ENCODE measurements at places on chromosomes 6 and 20.
A peak's percentile ranks its signal among the peaks of the same experiment; 100 is the strongest.

GRCh38 chr20:14444106-14444505 lies 106.7 kb upstream of the FLRT3 start:
- no peak for DNase-seq

GRCh38 chr6:118761645-118762044 lies 110.3 kb upstream of the CEP85L start:
- DNase-seq: no peak

DNA sequence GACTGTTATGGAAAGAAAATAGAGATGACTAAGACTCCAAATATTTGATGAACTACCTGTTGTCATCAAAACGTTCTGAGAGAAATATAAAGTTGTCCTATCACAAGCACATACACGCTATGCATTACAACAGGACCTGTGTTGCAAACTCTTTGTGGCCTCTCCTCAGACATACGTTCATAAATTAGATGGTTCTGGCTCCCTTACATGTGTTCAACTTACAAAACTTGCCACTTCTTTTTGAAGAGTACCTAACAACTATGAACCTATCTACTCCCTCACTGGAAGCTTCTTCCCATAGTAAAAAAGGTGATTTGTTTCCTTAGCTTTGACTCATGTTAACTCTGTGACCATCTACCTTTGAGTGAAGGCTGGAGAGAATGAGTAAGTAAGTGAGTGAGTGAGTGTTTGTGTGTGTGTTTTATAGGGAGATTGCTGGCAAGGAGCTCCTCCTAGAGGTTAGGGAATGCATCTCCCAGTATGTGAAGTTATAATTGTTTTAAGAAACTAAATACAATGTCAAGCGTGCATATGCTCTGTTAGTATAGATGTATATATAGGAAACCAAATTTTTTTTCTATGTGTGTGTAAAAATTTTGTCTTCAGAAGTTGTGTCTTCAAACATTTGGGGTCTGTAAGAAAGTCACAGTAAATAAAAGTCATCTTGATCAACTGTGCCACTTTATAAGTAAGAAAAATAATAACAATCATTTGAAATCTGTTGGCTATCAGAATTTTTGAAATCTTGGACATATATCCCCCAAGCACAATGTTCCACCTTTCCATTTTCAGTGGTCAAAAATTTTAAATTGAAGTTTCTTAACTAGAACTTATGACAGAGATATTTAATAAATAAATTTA lies 1211.1 kb upstream of the GJE1 start:
- DNase-seq: peak; percentile 61

DNA sequence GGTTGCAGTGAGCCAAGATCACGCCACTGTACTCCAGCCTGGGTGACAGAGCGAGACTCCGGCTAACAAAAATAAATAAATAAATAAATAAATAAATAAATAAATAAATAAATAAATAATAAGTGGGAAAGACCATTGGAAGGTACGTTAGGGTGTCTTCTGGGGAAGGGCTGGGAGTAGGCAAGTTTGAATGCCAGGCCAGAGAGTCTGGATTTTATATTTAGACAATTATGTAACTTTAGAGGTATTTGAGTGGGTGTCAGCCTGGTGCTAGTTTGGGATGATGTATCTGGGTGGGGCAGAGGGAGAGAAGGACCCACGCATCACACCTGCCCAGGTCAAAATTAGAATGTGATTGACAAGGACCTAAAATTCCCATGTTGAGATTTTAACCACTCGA lies 108.5 kb upstream of the PRND start:
- DNase-seq: no peak

DNA sequence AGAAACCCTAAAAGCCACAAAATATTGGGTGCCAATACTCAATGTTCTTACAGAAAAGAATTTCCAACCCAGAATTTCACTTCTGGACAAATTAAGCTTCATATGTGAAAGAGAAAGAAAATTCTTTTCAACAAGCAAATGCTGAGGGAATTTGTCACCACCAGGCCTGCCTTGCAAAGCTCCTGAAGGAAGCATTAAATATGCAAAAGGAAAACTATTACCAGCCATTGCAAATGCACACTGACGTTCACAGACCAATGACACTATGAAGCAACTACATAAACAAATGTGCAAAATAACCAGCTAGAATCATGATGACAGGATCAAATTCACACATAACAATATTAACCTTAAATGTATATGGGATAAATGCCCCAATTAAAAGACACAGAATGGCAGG lies 187.9 kb upstream of the BTBD3 start:
- no peak for DNase-seq

DNA sequence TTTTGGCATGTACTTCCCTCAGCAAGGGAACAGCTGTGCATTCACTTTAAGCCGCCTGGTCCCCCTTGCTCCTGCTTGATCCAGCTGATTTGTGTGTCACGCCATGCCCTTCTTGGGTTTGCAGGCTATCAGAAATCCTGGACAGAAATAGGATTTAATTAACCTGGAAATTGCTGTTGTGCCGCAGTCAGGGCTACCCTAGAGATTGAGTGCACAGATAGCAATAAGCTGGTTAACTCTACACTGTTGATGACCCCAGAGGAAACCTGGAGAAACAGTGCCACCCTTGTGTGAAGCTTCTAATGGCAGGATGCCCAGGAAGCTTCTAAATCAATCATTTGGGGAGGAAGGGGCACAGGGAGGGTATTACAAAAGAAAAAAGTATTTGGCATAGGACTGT lies 199.0 kb downstream of the JARID2 start:
- DNase-seq: peak; percentile 8

- DNase-seq: peak; percentile 53
These were observed 29.3 kb upstream of the TRIM27 start for GRCh38 chr6:28953039-28953584.

DNA sequence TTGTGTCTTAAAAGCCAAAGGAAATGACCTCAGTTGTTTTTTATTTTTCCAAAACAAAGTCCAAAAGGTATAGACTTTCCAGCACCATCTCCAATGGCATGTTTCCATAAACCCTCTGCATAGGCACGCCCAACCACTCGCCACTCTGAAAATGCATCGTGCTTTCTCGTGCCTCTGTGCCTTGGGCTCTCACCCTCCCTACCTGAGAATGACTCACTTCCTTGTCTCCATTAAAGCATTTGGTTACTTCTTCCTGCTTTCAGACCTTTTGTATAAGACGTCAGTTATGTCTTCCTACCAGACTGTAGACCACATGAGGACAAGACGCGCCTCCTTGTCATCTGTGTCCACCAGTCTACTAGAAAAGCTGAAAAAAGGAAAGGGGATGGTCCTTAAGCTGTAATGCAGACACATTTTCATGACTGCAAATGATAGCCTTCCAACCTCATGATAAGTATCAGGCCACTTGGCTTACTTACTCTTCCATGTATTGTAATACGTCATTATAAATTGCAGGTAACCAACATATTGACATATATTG lies 61.2 kb upstream of the CDYL start:
- no peak for DNase-seq

DNA sequence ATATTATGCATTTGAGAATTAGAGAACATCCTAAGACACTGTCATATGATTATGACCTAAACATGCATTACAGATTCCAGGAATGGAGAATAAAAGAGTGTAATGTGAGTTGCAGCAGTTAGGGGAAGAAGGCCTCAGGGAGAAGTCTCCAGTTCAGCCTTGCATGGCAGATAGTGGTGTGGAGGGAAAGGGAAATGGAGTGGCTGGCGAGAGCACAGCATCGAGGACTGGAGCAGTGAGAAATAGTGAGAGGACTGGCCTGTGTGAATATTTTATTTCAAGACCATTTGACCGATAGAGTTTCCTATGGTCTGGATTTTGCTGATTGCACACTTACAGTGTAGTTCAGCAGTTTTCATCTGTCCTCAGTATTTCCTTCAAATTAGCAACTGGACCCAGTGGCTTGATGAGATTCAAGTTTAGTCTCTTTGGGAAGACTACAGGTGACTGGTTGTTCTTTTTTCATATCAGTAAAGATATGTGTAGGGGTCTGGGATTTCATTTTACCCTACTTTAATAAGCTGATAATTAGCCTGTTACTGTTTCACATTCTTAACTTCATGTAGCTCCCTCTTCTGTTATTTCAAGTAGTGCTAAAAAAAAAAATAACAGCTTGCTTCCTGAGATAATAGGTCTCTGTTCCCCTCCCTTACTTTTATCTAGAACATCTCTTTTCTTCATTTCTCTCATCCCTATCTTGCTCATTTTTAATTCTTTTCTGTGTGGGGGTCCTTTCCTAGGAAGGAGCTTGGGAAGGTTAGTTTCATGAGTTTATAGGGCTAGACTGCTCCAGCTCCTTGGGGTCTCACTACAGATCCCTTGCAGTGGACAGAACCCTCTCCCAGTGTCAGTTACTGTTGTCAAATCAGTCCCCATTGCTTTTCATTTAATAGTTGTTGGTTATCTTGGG lies 27.9 kb downstream of the BLTP3A start:
- DNase-seq: no peak

- peak; percentile 72 for DNase-seq
These were observed 304.3 kb upstream of the SUPT3H start for GRCh38 chr6:45681860-45682511.

GRCh38 chr6:29500594-29500993 lies 12.8 kb upstream of the MAS1L start:
- no peak for DNase-seq

DNA sequence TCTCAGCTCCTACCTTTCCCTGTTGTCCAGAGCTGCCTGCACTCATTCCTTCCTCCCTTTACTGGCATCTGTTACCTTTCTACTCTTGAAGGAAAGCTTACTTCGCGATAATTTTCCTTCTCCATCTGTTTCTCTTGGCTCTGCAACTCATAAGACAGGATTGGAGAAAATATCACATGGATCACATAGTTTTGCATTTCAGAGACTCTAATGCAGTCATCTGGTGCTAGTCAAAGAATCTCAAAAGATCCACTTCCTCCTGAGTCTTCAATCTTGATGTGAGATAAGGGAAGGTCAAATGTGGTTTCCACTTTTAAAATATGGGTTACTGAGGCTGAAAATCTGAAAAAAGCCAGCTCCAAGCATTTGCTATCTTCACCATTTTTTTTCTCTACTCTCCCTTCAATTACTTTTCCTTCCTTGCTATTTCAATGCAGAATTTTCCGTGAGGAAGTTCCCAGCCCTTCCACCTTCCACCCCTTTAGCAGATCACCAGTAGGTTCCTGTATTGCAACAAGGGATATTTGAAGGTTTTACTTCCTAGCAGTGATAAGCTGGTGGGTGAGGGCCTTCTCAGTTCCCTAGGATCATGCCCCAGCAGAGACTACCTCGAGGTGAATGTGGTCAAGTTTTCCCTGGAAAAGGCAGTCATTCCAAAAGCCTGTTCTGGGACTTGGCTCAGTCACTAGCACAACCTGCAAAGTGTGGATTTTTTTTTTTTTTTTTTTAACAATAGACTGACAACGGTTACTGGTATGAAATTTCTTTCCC lies 62.8 kb upstream of the LRRC1 start:
- no peak for DNase-seq

DNA sequence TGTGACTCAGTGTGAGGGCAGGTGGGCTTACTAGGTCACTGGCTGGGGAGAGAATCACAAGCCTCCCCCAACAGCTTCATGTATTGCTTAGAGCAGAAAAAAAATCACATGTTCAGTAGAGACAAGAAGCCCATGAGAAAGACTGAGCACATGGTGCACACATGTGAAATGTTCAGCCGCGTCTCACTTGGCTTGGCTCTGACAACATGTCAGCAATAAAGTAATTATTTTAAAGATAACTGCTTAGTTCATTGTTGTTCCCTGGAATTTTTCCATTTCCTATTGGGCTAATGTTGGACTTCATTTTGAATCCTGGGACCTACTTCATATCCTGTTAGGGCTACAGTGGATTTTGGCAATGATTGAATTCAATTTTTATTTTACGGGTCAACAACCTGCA lies 222.6 kb downstream of the C6orf118 start:
- DNase-seq: no peak

DNA sequence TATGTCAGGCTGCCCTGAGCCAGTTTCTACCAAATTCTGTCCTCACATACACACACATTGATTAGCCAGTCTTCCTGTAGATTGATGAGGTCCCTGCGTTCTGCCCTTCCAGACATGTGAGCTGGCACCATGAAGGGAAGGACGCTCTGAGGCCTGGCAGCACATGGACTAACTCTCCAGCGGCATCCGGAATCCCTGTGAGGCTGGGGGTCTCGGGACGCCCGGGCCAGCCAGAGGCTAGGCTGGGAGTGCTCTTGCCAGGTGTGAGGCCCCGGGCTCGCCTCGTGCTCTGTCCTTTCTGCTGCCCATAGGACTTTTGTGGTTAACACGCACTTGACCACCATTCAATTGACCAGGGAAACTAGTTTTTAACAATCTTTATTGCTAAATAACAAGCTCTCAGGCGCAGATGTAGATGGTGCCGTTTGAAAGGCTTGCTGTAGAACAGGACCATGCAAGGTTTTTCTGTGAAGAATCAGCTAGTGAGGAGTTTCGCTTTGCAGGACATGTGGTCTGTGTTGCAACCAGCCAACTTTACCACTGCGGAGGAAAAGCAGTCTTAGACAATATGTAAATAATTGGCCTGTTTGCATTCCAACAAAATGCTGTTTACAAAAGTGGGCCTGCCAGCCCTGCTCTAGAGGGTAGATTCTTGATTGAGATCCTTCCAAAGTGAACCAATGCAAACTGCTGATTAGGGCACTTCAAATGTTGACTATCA lies 29.3 kb downstream of the FOXF2 start:
- DNase-seq: no peak

GRCh38 chr20:59945175-59945574 lies 5.0 kb downstream of the FAM217B start:
- DNase-seq: no peak

DNA sequence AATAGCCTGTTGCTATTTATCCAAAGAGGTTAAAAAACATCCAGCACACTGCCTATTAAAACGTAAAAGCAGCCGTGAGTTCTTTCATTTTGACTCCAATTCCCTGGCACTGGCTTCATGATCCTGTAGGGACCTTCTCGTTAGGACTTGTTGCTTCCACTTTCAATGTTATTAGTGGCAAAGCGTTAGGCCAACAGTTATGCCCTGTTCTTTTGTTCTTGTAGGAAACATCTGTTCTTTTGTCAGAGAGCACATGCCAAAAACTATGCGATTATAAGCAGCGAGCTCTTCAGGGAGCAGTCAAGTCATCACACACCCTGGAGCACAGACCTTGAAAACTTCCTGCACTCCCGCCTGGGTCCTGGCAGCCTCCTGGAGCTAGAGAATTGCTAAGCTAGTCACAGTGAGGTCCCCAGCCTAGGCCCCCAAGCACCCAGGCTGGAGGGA lies 609.5 kb upstream of the ARID1B start:
- no peak for DNase-seq

GRCh38 chr20:725491-725890 lies 42.8 kb downstream of the SLC52A3 start:
- no peak for DNase-seq

- no peak for DNase-seq
These were observed 30.8 kb downstream of the GNAS start for GRCh38 chr20:58883241-58883691.

- no peak for DNase-seq
These were observed 39.2 kb downstream of the PLAGL2 start for GRCh38 chr20:32168184-32168910.

DNA sequence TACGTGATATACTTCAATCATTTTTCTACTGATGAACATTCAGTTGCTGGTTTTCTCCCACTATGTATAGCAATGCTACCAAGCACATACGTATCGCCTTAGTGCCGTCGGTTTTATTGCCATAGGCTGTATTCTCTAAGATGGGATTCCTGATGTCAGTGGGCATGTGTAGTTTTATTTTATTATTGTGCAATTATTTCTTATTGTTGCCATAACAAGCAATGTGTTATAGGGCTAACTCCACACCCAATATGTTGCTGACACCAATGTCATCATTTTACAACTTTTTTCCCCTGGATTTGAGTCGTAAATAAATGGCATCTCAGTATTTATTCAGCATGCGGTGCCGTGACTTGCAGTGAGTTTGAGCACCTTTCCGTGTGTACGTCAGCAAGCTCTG lies 10.8 kb upstream of the DACT2 start:
- no peak for DNase-seq

Measured in ACHN (cell line).